ENCODE measurements at places on chromosomes 16 and 17.

- DNase-seq, result no peak
Observed at GRCh38 chr17:63066158-63066813, 100.3 kb downstream of the TANC2 start.

- DNase-seq, result no peak
Observed at GRCh38 chr16:46822270-46822669, 8.7 kb downstream of the C16orf87 start.

- no peak for DNase-seq
Observed at GRCh38 chr17:11786711-11787438, 188.6 kb downstream of the DNAH9 start.

DNA sequence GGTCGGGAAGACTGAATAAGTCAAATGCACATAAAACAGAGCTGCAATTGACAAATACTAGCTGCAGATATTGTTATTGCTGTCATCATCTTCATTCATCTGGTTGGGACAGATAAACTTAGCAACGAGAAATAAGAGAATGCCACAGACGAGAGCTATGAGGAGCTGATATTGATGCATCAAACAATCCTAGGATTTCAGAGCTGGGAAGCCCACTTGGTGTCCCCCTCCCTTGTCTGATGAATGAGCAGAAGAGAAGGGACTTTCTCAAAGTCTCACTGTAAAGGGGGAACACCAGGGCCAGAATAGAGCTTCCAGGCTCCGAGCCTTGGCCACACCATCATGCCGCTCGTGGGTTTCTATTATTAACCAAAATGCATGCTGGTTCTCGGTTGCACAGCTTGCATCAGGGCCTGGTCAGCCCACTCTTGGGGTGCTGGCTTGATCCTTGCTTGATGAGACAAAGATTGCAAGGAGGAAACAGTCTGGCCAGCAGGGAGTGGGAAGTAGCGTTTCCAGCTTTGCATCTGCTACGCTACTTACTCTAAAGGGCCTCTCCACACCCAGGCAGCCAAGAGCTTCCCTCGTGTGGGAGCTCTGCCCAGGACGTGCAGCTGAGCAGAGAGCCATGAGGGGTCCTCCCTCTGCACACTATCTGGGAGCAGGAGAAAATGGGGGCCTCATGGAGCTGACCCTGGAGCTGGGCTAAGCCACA, 28.4 kb upstream of the EMP2 start:
- no peak for DNase-seq

DNA sequence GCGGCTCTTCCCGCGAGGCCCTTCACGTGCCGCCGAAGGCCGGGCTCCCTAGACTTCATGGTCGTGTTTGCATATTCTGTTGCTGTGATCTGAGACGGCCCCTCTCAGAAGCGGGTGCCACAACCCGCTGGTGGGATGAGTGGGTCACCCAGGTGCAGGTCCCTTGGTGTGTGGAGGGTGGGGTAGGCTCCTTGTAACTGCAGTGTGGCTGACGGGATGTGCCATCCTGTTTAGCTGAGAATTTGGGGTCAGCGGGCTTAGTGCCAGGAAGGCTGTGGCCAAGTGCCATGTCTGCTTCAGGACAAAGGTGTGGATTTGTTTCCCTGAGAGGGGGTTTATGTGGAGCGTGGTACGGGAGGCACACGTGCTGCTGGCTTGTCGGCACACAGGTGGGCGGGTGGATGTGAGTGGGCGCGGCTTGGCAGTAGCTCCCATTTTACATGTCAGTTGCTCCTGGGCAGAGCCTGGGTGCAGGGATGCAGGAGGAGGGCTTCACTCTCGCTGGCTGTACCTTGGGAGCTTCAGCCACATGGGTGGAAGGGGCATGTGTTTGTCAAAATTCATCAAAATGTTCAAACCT, 9.2 kb upstream of the WFIKKN1 start:
- DNase-seq, result no peak

GRCh38 chr17:73337330-73337710, 25.5 kb upstream of the CDC42EP4 start:
- no peak for DNase-seq

GRCh38 chr17:79255456-79255855, 180.8 kb downstream of the ENGASE start:
- DNase-seq, result peak; percentile 47

GRCh38 chr17:42272162-42272907, 3.9 kb downstream of the STAT5B start:
- DNase-seq, result no peak

GRCh38 chr17:56595831-56596690, 2.6 kb downstream of the NOG start:
- DNase-seq, result peak; percentile 35

GRCh38 chr16:24943471-24943870, 71.7 kb downstream of the ARHGAP17 start:
- no peak for DNase-seq

GRCh38 chr17:43021741-43022512, at the start of gene VAT1:
TSS of gene VAT1 (minus strand) at chr17:43022385. CDS start at chr17:43022322, 63 bp downstream.
- DNase-seq, result peak; percentile 85

All from H54 (cell line).